Stimulated activated CD4-positive, alpha-beta T cell treated with anti-CD3 and anti-CD28 coated beads, TNF-alpha, amount 100 ng/mL, for 4 hours (primary cell): ENCODE measurements at places on chromosomes 7 and 10.
A peak's percentile ranks its signal among the peaks of the same experiment; 100 is the strongest.

DNA sequence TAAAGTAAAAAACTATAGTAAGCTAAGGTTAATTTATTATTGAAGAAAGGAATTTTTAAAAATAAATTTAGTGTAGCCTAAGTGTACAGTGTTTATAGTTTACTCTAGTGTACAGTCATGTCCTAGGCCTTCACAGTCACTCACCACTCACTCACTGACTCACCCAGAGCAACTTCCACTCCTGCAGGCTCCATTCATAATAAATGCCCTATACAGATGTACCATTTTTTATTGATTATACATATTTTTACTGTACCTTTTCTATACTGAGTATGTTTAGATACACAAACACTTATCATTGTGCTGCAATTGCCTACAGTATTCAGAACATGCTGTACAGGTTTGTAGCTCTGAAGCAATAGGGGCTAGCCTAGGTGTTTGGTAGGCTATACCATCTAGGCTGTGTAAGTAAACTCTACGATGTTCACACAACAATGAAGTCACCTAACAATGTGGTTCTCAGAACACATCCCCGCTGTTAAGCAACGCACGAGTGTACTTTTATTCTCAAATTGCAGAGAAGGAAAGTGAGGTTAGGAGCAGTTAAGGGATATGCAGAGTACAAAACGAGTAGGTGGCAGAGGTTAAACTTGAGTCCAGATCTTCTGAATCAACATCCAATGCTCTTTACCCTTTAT lies 38.9 kb upstream of the PLCE1 start:
- DNase-seq: no peak

DNA sequence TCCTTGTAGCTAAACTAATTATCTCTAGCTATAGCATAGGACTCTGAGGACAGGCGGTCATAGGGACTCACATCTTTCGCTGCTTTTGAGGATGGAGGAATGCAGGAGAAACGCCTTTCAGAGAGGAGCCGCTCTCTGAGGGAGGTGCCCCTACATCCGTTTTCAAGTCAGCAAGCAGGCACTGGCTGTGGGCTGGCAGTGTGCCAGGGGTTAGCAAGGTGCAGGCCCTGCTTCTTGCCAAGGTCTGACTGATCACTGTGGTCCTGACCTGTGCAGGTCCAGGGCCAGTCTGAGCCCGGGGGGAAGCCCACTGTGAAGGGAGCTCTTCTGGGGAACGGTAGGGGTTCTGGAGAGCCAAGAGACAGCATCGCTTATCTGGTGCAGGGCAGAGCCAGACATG lies 89.4 kb downstream of the SH3PXD2A start:
- DNase-seq: peak; percentile 54

DNA sequence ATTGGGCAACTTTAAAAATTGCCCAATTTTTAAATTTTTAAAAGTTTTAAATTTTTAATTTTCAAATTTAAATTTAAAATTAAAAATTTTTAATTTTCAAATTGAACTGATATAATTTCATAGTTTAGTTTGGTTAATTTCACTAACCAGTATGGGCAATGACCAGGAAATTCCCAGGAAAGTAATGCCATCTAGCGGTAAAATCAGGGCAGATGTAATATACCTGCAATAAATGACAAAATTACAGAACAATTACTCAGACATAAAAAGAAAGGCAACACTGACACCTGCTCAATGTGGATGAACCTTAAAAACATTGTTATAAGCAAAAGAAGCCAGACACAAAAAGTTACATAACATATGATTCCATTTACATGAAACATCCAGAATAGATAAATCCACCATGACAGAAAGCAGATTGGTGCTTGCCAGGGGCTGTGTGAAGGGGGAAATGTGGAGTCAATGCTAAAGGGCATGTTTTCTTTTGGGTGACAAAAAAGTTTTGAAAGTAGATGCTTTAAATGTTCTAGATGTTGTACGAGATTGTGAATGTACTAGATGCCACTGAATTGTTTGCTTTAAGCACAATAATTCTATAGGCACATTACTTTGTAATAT lies 28.6 kb upstream of the SLC16A12 start:
- no peak for DNase-seq

DNA sequence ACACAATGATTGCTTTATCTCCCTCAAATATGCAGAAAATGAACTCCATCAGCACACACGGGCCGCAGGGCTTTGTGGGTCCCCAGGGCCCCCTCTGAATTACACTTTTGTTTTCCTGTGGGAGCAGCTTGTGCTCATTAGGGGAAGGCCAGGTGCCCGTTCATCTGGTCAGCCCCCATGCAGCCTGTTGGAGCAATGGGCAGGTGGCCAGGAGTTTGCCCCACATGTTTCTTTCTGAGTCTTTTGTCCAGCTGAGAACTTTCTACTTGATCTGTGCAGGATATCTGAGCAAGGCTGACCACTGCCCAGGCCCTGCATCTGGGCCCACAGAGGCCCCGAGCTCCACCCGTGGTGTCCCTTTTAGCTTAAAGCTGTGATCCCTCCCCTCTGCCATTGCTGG lies 105.3 kb upstream of the FAM20C start:
- DNase-seq: no peak

DNA sequence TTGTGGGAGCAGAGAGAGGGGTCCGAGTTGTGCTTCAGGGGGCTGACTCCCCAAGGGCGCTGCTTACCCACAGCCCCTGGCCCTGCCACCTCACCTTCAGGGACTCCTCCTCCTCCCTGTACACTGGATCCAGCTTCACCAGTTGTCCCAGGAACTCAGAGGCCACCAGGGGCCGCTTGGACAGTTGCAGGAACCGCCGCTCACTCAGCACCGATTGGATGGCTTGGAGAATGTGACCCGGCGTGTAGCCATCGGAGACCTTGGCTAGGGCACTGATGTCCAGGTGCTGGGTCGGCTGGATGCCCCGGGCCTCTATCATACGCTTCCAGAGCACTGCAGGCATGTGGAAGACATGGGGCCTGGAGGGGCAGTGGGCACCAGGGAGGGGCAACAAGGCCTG lies 4.5 kb upstream of the ASB10 start:
- DNase-seq: no peak

- DNase-seq: no peak
These were observed 77.3 kb upstream of the PIP4K2A start for GRCh38 chr10:22791665-22792064.

DNA sequence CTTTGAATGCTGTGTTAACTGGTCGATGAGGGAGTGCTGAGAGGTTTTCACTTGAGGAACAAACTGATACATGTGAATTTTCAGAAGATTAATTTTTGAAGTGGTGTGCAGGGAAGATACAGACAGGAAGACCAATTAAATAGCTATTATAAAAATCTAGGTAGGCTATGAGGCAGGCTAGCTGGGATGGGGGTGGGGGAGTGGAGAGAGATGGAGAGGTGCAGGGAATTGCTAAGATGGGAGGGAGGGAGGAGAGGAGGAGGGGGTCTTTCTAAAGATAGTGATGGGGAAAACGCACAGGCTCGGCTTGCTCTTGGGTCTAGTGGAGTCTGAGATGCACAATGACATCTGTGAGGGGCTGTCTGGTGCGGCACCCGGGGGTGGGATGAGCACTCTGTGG lies 15.2 kb downstream of the ATXN7L1 start:
- DNase-seq: no peak

DNA sequence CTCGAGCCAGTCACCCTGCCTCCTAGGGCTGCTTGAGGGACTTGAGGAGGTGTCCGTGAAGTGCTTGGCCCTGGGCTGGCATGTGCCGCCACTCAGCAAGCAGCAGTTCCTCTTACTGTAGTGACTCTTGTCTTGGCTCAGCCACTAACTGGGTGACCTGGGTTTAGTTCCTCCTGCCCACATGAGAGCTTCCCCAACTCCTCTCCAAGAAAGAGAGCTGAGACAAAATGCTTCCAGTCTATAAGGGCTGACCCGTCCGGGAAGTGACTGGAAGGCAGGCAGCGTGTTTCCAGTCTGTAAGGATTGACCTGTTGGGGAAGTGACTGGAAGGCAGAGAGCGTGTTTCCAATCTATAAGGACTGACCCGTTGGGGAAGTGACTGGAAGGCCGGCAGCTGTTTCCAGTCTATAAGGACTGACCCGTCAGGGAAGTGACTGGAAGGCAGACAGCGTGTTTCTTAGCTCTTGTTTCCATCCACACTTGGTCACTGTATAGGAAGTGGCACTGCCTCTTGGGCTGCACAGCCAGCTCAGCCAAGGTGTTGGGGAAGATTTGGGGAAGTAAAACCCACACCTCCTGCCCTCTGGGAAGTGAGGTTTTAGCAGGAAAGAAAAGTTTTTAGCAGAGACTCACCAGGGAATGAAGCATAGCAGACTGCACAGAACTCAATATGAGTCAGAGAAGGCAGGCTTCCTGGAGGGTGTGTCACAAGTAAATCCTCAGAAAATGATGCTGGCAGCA lies 53.3 kb upstream of the PPIF start:
- DNase-seq: no peak

- DNase-seq: no peak
These were observed 120.7 kb upstream of the PPIF start for GRCh38 chr10:79226391-79227245.

DNA sequence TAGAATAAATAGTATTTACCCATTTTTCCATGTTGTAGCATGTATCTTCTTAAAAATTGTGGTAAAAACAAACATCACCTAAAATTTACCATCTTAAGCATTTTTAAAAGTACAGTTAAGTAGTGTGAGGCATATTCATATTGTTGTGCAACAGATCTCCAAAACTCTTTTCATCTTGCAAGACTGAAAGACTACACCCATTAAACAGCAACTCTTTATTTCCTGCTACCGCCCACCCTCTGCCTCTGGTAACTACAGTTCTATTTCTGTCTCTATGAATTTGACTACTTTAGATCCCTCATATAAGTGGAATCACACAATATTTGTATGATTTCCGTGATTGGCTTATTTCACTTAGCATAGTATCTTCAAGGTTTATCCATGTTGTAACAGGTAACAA lies 40.0 kb upstream of the AGBL3 start:
- no peak for DNase-seq

DNA sequence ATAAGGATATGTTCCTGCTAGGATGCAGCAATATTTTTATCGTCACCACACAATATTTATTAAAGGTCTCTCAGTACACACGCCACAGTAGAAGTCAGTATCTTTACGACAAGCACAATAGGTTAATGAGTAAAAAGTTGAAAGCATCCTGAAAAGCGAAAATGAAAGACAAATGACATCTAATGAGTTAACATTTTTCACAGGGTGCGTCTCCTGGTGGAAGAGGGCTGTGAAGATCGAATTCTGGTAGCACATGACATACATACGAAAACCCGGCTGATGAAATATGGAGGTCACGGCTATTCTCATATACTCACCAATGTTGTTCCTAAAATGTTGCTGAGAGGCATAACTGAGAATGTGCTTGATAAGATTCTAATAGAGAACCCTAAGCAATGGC lies 10.8 kb downstream of the C1QL3 start:
- no peak for DNase-seq

- no peak for DNase-seq
These were observed 266.1 kb downstream of the PARD3 start for GRCh38 chr10:34549001-34549400.

- DNase-seq: no peak
These were observed 31.1 kb upstream of the CRHR2 start for GRCh38 chr7:30713392-30713791.

DNA sequence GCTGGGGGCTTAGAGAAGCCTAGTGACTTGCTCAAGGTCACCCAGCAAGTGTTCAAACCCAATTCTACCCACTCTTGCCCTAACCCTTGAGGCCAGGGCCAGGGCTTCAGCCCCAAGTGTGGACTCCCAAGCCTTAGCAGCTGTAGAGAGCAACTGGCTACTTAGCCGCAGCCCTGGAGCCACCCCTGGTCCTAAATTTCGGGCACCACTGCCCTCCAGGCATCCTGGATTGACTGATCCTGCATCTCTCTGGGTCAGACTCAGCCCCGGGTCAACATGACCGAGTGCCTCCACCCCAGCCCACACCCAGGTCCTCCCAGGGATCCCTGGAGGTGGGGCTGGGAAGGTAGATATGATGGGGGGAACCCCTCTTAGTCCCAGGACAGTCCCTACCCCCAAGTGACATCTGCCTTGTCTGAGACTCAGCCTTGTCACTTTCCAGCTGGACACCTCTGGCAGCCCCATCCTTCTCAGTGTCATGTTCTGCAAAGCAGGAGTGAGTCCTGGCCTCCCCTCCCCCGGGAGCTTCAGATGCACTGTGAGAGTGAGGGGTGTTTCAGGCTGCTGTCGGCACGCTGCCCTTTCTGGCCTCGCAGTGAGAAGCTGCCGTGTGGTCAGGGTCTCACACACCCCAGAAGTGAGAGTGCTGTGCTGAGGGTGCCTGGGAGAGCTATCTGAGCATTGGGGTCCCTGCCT lies 89.8 kb downstream of the ZMIZ1 start:
- no peak for DNase-seq

- no peak for DNase-seq
These were observed 109.9 kb upstream of the EFCAB10 start for GRCh38 chr7:105691082-105691679.

DNA sequence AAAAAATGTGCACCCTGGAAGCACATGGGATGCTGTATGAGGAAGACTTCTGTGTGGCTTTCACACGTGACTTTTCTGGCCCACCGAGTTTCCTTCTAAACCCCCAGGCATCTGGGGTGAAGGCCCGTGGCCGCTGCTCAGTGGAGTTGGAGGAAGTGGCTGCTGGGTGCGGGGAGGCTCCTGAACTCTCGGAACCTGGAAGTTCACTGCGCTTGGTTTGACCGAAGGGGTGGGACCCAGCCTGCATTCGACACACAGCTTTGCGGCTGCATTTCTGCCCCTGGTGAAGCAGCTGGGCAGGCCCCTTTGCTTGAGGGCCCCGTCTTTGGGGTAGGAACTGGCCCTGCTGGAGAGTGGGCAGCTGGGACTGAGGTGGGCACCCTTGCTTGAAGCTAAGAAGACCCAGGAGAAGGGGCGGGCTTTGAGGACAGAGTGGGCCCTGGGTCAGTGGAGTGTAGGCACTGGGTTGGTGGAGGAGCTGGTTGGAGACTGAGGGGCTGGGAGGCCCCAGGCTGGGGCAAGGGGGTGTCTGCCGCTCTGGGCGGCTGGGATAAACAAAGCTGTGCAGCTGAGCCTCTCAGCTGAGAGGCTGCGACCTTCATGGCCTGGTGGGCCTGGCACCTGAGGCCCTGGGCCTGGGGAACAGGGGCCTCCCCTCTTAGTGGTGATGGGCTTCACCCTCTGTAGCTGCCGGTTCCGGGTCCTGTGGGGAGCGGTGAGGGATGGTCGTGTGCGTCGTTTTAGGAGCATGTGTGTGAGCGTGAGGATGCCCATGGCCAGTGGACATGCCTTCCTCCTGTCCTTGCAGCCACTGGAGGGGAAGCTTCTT lies 78.0 kb downstream of the INPP5A start:
- no peak for DNase-seq
